ENCODE measurements at places on chromosomes 1 and 21.

GRCh38 chr1:160838888-160839287 is 23.8 kb downstream of the CD244 start:
- no peak for DNase-seq

DNA sequence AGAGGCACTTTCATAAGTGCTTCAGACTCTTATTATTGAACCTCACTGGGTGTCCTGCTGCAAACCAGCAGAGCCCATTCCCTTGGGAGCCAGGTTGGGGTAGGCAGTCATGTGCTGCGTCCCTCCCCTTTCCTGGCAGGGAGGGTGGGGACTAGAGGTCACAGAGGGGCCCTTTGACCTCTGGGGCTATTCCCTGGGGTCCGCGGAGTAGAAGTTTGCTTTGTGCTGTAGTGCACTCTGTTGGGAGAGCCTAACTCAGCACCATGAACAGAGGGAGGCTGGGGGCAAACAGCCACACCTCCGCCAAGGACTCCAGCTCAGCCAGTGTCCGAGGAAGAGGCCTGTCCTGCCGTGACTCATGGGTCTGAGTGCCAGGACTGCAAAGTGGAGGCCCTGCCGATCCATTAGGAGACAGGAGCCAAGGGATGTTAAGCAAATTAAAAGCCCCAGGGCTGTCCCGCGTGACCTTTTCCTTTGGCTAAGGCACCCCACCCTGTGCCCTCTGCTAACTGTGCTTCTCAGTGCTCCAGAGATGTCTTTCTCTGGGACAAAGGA is 3.0 kb upstream of the IGSF21 start:
- DNase-seq: no peak

DNA sequence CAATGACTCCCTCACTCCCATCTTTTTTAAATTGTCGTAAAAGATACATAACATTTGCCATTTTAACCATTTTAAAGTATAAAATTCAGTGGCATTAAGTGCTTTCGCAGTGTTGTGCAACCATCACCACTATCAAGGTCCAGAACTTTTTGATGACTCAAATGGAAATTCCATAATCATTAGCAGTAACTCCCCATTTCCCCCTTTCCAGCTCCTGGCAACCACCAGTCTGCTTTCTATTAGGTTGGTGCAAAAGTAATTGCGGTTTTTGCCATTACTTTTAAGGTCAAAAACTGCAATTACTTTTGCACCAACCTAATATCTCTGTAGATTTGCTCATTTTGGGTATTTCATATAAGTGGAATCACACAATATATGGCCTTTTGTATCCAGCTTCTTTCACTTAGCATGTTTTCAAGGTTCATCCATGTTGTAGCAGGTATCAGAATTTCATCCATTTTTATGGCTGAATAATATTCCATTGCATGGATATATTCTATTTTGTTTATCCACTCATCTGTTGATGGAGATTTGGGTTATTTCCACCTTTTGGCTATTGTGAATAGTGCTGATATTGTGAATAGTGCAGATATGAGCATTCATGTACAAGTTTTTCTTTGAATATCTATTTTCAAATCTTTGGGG is 159.7 kb downstream of the HIVEP3 start:
- DNase-seq: no peak

DNA sequence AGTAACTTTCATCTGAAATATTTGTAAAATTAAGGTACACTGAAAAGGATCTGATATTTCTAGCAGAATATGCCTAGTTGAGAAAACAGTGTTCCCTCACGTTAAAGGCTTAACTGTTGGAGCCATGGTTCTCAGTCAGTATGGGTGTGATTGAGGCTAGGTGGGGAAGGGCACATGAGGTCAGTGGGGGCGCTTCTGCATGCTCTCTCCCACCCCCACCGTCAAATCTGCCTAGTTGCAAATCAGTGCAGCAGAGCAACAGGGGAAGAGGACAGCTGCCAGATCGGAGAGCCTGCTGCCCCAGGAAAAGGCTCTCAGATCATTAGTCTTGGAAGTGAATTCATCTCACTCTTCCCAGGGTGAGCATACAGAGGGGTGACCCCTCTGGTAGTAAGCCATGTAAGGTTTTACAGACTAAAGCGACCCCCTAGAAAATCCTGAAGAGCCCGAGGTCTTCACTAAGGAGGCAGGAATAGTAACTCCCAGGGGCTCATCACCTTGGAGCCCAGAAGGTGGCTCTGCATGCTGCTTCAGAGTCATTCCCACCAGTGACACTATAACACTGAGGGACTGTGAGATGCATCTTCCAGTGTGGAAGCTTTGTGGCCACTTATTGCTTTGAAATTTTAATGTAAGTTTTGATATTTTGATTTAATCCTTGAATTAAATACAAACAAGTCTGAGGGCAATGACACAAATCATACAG is 83.1 kb upstream of the BARHL2 start:
- DNase-seq: no peak

DNA sequence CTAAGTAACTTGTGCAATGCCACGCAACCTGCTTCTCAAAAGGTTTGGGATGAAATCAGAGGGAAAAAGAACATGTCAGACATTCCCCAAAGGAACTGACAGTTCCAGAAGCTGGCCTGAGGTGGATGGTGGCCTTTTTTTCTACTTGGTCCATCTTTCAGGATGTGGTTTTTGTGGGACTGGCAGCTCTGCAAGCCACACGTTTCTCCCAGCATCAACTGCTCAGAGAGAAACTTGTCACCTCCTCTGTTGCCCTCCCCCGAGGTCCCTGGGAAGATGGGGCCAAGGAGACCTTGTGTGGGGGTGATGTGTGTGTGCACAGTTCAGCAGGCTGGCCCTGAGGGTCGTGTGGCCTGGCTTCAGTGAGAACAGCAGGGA is 2.5 kb upstream of the DHRS3 start:
- no peak for DNase-seq

- no peak for DNase-seq
Observed at GRCh38 chr21:46347791-46348381, 23.9 kb downstream of the PCNT start.

DNA sequence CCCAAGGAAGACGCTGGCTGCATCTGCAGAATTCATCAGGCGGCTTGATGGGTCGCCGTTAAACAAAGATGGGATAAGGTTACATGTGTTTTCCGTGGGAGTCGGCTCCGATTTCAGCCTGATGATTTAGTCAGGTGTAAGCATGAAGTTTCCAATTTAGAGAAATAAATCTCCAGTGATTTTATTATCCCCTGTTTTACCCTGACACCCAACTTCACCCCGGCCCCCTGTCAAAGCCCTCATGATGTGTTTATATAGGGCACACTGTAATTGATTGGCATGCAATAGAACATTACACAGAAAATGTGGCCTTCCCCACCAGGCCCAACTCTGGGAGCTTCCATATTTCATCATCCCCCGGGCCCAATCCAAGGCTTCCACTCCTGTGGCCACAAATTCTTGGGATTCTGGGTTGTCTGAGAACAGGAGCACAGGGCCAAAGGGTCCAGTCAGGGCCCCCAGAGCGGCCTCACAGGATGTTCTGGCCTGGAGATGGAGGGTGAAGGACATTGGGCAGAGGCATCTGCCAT is 72.5 kb downstream of the FOXD2 start:
- no peak for DNase-seq

DNA sequence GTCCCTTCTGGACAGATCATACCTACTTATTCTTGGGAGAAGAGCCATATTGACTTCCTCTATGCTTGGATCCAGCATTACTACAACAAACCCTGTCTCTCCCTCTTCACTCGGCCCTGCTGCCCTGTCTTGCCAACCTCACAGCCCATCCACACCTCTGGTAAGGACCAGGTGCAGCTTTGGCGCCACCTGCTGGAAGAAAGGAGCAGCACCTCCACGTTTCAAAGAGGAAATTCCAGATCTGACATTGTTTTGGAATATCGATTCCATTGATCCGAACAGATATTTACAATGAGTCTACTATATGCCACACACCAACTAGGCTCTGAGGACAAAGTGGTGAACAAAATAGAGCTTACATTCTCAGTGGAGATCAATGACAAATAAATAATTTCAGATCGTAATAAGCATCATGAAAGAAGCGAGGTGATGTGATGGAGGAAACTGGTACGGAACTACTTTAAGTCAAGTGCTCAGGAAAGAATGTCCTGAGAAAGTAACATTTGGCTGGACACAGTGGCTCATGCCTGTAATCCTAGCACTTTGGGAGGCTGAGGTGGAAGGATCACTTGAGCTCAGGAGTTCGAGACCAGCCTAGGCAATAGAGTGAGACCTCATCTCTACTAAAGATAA is 18.7 kb downstream of the MFSD2A start:
- peak; percentile 55 for DNase-seq

- no peak for DNase-seq
Observed at GRCh38 chr1:113405573-113405972, 15.3 kb downstream of the MAGI3 start.

DNA sequence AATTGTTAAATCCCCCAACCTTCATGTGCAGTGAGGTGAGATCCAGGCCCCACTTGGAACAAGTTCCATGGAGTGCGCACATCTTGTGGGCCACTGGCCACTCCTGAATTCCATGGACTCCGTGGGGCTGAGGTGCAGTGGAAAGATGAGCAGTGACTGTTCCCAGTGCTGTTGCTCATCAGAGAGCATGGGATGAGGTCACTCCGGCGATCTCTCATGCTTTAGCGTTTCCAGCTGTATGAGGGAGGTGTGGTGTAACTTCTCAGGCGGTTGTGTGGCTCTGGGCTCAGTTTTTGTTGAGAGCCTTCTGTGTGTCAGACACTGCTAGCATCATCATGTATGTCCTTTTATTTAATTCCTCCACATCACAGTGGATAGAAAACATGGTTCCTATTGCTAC is 96.2 kb downstream of the GALNT2 start:
- no peak for DNase-seq

All from activated T-helper 1 cell treated with anti-CD3 and anti-CD28 coated beads, Interleukin-2, amount 50 U/mL, for 16 hours (primary cell).